ENCODE measurements at places on chromosomes 11 and 22.

DNA sequence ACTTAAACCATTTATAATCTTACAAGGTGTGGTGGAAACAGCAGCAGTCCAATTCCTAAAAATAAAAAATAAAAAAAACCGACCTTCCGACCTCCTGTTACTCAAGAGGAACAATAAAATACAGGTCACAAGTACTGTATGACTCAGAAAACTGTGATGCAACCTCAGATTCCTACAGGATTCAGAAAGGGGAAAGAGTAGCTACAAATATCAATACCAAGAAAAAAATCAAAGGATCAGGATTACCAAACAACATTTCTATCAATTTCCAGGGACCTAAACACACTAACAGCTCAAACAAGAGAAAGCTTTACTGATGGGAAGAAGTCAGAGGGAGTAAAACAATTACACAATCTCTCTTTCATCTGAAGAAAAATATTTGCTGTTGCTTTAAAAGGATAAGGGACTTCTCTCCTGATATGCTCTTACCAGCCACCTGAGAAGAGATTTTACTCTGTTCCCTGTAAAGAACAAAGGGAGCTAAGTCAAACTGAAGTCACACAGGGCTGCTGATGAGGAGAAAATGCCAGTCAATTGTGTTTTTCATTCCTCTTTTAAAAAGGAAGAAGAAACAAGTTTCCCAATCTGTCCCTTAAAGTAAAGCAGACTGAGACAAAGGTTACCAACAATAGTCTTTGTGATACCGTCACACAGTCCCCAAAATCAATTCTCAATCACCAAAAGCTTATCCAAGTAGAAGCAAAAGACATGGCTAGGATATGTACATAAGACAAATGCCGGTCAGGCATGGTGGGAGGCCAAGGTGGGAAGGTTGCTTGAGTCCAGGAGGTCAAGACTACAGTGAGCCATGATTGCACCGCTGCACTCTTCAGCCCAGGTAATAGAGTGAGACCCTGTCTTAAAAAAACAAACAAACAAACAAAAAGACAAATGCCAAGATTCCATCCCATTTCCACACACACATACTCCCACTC lies 39.3 kb downstream of the AMBRA1 start:
- no peak for DNase-seq

GRCh38 chr22:44314425-44315067 lies 1.8 kb upstream of the SHISAL1 start:
- DNase-seq = no peak

- no peak for DNase-seq
Measured at GRCh38 chr11:131025020-131025419, 108.7 kb upstream of the SNX19 start.

DNA sequence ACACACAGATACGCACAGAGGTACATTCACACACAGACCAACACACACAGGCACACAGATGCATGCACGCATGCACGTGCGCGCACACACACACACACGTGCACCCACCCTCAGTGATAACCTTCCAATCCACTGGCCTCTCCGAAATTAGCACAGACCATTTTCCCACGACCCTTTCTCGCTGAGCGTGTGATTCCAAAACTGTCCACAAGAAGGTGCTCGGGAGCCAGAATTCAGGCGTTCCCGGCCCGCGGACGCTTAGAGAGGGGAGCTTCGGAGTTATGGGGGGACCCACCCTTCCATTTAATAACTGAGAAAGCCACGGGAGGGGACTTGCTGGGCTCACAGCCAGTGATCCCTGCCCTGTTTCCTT lies 33.8 kb upstream of the SLC35C1 start:
- no peak for DNase-seq

GRCh38 chr11:108498816-108499408 lies 728 bp upstream of the POGLUT3 start:
- no peak for DNase-seq

- no peak for DNase-seq
Measured at GRCh38 chr11:76612226-76612625, 58.3 kb downstream of the LRRC32 start.

DNA sequence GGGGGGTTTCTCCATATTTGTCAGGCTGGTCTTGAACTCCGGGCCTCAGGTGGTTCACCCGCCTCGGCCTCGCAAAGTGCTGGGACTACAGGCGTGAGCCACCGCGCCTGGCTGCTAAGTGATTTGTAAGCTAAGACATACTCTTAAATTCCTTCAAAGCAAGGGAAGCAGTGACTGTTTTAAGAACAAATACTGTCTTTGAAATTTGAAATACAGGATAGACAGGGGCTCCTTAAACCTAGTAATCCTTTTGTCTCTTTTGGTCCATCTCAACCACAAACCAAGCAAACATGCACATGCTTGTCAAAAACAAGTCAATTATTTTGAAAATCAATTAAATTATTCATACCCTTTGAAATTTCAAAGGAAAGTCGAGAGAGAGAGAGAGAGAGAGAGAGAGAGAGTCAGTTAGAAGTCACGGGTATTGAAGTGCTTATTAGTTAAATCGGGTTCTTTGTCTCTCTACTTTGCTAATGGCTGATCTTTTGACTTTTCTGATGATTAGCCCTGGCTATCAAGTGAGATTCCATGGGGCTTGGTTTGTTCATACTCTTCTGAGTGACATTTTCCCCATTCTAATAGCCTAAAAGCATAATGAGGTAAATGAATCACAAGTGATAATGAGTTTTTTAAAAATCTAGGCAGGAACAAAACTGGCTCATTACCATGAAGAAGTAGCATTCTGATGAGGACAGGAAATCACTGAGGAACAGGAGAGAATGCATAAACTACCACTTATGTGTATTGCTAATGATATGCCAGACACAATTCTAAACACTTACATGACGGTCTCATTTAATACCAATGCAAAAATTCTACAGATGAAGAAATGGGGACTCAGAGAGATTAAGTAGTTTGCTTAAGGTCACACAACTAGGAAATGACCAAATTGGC lies 48.0 kb downstream of the MCHR1 start:
- DNase-seq = no peak

DNA sequence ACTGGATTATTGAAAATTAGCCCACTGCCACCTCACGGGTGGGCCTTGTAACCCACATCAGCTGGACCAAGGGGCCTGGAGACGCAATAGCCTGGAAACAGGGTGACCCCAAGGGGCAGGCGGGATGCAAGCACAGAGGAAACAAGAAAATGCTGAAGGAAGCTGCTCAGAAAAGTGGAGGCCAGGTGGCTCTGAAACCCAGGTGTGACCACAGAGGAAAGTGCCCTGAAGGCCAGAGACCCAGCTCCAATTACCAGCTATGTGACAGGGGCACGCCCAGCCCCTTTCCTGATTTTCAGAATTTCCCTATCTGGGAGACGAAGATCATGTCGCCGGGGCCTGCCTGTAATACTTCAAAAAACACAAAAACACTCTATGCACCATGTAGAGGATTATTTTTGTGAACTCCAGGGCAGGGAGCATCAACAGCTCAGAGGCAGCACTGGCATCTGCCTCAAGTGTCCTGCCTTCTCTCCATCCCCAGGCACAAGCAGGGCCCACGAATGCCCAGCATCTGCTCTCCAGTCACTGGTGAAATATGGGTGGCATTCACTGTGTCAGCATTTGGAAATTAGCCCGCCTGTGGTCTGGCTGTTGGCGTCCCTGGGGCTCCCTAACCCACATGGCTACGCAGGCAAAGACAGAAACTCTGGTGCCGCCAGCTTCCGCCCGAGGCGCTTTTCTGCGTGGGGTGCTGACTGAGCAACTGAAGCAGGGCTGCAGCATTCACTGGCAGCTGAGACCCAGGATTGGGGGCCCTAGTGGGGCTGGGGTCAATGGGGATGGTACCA lies 6.3 kb downstream of the KCNJ1 start:
- no peak for DNase-seq

GRCh38 chr22:22578702-22579424 lies 19.8 kb upstream of the PRAME start:
- DNase-seq = no peak

DNA sequence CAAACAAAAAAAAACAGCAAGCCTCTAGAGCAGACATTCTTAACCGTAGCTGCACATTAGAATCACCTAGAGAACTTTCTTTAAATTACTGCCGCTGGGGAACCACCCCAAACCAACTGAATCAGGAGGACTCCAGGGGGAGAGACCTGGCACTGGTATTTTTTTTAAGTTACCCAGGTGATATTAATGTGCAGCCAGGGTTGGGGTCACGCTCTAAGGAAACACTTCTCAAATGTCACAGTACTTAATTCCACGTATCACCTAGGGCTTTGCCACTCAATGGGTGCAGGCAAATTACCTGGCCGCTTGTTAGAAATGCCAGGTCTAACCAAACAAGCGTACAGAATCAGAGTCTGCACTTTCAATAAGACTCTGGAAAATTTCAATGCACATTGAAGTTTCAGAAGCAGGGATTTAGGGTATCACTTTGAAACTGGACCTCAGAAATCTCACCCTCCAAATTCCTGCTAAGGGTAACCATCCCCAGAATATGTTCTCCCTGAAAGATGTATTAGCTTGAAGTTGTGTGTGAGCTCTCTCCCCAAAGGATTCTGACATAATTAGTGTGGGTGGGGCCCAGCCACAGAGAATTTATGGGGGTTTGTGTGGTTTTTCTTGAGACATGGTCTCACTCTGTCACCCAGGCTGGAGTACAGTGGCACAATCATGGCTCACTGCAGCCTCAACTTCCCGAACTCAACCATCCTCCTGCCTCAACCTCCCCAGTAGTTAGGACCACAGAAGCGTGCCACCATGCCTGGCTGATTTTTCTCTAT lies 12.7 kb upstream of the ISX start:
- no peak for DNase-seq

DNA sequence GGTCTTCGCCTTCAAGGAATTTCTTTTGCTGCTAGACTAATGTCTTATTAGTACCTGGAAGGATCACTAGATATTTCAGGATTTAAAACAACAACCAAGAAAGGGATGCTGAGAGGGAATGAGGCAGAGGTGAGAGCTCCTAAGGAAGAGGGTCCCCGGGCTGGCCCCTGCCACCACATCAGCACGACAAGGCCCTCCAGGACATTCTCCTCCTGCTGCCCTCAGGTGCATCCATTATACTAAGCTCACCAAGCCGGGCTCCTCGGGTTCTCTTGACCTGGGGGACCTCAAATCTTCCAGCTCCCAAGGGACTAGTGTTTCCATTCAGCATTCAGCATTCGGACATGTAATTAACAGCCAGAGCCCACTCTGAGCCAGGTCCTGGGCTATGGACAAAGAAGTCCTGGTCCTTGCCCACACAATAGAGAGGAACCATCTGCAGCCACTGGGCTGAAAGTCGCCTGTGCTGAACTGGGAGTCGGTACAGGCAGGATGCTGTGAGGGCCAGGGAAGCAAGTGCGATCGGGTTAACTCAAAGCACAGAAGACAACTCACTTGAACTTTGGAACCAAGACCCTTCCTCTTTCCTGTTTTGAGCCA lies 29.4 kb upstream of the OAF start:
- DNase-seq = no peak

DNA sequence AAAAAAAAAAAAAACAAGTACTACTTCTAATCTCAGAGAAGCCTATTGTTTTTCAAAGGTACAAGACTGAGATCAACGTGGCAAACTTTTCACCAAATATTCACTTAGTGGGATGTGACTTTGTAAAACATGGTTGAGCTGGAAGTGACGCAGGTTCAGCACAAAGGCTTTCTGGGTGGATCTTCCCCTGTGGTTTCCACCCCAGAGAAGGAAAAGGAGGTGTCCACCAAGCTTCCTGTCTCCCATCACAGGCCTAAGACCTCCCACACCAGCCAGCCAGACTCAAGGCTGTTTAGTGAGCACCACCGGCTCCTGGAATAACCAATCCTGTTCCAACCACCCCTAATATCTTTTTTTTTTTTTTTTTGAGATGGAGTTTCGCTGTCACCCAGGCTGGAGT lies 5.7 kb downstream of the TMEM184B start:
- no peak for DNase-seq

- no peak for DNase-seq
Measured at GRCh38 chr11:35917676-35918075, 26.2 kb upstream of the LDLRAD3 start.

DNA sequence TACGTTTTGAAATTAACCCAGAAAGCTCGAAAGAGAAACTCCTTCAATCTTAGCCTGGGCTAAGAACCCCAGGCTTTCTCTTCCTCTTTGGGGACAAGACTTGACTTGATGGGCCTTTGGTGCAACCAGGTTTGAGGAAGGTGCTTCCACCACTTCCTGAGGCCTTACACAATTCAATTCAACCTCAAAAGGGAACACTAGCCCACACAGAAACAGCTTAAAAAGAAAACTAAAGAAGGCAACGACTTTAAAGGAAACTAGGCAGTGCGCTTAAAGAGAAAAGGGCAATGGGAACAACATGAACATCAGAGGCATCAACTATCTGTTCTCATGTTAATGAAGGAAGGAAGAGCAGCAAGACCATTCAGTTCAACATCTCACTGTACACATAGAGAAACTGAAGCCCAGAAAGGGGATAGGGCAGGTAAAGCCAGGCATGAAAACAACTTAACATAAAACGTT lies 24.8 kb downstream of the PAK1 start:
- no peak for DNase-seq

GRCh38 chr11:117442869-117443239 lies 115.2 kb downstream of the CEP164 start:
- DNase-seq = no peak

DNA sequence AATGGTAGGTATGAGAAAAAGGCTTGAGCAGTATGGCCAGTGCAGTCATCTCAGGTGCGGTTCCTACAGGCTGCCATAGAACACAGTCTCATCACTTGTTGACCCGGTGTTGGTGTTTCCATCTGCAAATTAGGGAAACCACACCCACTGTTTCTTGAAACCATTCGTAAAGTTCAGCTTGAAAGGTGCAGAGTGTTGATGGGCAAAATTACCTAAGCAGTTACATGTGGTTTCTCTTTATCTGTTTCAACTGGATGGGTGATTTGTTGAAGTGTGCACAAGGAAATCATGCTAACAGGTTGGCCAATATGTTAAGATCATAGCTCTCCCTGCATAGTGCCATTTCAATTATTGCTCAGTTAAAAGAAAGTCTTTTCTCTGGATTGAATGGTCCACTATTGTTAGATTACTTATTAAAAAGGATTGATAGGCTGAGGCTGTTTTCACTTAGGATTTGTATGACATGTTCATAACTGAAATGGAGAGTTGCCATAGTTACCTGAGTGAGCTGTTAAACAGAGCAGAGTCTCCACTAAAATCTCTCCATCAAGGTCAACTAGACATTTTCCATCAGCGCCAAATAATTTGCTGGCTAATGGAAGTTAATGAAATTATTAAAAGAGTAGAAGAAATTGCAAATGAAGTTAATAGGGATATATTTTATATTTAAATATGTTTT lies 203.1 kb upstream of the MTMR2 start:
- no peak for DNase-seq

GRCh38 chr11:86251345-86251744 lies 6.8 kb downstream of the EED start:
- no peak for DNase-seq

All from NCI-H524 treated with DMSO at 0.1 percent for 48 hours (cell line).